Glutamatergic neuron (in vitro differentiated cells): ENCODE measurements at places on chromosomes 3 and 15.

DNA sequence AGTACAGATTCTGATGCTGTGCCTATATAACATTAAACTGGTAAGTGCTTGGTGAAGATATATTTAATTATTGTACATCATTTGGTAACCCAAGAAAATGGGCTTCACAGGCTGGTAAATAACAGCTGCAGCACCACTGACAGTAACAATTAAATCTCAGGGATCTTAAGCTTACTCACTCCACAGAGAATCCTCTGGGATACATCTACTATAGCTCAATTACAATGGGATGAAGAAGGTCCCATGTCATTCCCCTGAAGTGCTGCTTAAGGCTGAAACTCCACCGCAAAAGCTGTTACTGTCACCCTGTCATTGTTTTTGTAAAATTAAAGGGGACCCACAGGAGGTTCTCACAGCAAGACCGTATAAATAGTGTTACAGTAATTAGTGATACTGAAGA lies 153.0 kb downstream of the IMPG2 start:
- DNase-seq, result no peak

- DNase-seq, result no peak
Observed at GRCh38 chr3:163878396-163878795, 1199.9 kb downstream of the SI start.

GRCh38 chr15:50452927-50453326 lies 28.7 kb downstream of the USP8 start:
- DNase-seq, result no peak

- no peak for DNase-seq
Observed at GRCh38 chr3:188198760-188199327, 44.9 kb downstream of the LPP start.

DNA sequence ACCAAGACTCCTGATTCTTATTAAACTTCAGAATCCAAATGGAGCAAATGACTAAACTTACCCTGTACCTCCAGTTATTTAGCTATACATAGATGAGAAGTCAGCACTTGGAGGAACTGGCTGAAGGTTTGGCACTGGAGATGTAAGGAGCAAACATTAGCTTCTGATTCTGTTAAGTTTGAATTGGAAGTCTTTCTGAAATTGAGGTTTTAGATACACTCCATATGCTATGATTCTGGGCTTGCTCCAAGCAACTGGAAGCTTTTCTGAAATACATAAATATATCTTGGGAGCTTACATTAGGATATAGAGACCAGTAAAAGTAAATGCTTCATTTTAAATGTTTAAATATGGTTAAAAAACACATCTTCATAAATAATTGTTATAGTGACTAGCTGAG lies 333.7 kb downstream of the EPHA3 start:
- no peak for DNase-seq

- DNase-seq, result no peak
Observed at GRCh38 chr3:87856126-87856525, 202.7 kb downstream of the CGGBP1 start.

- no peak for DNase-seq
Observed at GRCh38 chr3:169629895-169630294, 33.6 kb downstream of the MECOM start.

- DNase-seq, result no peak
Observed at GRCh38 chr15:68385240-68385561, 46.8 kb downstream of the ITGA11 start.

GRCh38 chr3:141291559-141292355 lies 60.1 kb downstream of the PXYLP1 start:
- peak; percentile 48 for DNase-seq

- DNase-seq, result peak; percentile 83
Observed at GRCh38 chr3:53709860-53710674, 136.2 kb downstream of the CHDH start.

GRCh38 chr3:143847787-143848631 lies at the start of gene SLC9A9:
Gene SLC9A9 (minus strand): TSS chr3:143848468. CDS start chr3:143848322, 146 bp downstream.
- peak; percentile 44 for DNase-seq

GRCh38 chr3:128494367-128494650 lies 1.3 kb upstream of the GATA2 start:
- no peak for DNase-seq

- DNase-seq, result peak; percentile 73
Observed at GRCh38 chr15:68818769-68819494, 1.8 kb downstream of the ANP32A start.

DNA sequence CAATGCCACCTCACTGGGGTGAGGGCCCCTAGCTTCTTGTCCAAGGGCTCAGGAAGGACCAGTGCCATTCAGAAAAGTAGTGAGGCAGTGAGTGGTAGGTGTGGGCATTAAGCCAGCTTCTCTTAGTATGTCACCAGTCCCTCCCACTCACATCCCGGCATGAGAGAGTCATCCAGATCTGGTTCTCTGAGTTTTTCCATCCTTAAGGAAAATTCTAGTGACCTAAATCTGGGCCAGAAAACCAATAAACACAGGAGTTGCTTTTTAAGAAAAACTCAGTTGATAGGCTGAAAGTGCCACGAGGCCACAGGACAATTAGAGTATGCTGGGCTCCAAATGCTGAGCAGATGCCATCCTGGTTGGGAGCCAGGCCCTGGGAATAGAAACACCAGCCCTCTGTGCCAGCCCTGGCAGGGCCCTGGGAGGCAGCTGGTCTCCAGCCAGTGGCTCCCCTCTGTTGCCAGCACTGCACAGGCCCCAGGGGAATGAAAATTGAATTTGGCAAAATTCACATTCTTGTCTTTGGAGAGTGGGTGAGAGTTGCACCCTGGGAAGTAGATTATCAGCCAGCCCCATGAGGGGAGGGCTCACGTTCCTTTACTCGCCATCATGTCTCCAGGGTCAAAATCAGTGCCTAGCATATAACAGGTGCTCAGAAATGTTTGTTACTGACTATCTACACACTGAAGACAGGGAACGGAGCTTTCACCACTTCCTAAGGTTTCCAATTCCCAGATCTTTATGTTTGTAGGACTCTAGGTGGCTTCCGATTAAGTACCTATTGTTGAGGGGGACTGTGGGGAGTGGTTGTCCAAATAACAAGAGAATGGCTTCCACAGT lies 52.8 kb downstream of the FAM43A start:
- DNase-seq, result no peak

DNA sequence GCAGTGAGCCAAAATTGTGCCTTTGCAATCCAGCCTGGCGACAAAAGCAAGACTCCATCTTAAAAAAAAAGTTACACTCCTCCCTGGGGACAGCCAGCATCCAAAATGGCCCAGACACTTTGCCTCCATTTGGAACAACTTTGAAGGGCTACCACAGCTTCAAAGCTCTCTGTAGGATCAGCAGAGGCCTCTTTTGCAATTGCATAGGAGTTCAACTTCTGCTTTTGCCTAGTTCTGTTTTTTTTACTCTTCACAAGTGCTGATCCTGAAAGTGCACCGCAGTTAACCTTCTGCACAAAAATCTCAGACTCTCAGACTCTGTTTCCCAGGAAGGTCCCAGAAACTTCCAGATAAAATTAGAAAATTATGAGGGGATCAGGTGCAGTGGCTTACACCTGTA lies 25.2 kb upstream of the SLC4A7 start:
- no peak for DNase-seq

DNA sequence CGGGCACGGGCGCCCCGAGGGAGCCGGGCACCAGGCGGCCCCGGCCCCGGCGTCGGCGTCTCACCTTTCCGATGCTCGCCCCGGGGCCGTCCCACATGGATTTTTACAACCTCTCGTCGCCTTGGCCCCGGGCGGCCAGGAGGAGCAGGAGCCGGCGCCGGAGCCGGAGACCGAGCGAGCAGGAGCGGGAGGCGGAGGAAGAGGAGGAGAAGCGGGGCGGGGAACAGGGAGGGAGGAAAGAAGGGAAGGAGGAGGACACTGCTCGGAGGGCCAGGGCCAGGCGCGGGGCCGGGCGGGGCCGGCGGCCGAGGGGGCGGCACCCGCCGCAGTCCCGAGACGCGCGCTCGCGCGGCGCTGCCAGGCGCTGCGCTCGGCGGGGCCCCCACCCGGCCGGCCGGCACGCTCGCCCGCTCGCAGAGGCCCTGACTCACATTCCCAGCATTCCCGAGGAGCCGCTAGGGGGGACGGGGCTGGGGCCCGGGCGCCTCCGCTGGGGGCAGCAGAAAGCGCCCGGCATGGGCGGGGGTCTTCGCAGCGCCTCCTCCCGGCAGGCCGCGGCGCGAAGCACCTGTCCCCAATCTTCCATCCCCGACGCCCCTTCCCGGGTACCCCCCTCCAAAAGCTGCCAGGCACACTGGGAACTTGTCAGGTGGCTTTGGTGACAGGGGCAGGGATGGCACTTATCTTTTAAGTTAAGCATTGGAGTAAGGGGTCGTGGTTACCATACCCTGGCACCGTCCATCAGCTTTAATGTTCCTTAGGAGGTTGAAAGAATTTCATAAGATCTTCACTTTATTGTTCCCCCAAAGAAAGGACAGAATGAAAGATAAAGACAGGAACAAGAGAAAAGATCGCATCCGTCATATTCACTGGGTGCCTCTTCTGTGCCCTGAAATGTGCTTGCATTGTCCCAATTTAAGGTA lies at the start of gene ERC2:
TSS of gene ERC2 (minus strand) at position 284 of the 923 bp plus-strand sequence.
- peak; percentile 84 for DNase-seq

DNA sequence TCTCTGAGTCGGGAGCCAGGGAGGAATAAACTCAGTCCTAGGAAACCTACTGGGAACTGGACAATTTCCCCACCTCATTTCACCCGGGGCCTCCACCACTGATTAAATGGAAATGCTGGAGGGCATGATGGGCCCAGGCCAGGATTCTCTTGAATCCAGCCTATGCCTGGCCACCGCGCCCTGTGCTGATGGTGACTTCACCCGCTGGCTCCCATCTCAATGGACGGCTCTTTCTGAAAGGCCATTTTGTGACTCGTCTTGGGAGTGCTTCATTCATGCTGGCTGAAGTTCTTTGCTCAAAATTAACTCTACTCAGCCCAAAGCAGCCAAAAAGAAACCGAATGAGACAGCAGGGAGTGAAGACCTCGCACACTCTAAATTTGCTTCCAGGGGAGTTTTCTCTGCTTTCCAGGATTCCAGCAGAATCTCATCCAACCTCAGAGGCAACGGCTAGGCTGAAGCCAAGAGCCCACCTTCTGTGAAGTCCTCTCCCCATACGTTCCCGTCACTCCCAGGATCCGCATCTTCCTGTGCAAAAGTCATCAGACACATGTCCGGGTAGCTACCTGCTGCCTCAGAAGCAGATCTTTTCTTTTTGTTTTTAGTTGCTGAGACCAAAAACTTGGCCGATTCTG lies 266.0 kb upstream of the ICE2 start:
- no peak for DNase-seq

DNA sequence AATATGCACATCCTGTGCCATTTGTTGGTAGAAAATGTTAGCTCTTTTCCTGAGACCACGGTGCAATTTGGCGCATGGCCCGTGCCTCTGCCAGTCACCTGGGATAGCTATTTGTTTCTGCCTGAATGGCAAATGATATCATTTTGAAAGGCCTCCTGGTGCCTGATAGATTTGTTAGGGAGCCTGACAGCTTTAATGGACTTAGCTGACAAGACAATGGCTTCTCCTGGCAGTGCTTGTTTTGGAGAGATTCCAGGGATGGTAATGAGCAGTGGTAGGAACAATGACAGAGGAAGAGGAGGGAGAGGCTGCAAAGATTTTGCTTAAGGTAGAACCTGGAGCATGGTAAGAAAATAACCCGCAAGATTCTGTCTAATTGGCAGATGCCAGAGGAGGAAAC lies 268.5 kb downstream of the CLSTN2 start:
- no peak for DNase-seq

DNA sequence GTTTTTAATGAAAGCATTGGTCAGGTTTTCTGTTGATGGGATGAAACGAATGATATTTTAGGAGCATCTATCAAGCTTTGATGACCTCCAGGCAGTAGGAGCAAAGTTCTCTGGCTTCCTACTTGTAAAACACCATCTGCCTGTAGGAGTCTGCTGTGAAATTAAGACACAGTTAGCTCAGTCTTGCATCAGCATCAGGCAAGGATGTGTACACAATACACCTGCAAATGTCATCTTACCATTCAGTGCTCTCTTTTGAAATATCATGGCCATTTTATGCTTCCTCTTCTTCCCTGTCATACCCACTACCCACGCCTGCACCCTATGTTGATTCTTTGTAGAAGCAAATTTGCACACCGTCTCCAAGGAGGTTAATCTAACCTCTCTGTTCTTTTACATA lies 38.2 kb downstream of the B3GALNT1 start:
- DNase-seq, result no peak

DNA sequence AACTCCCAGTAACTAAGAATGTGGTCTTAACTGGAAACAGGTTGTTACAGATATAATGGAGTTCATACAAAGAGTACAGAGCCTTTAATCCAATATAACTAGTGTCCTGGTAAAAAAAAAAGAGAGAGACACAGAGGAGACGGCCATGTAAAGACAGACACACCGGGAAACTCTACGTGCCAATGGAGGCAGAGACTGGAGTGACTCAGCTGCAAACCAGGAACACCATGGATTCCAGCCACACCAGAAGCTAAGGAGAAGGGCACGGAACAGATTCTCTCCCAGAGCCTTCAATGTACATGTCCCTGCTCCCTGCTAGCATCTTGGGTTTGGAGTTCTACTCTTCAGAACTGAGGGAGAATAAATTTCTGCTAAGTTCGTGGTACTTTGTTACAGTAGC lies 4.5 kb downstream of the RNF168 start:
- DNase-seq, result no peak
